ENCODE measurements at places on chromosomes 2 and 18.

- no peak for DNase-seq
These were observed 63.4 kb downstream of the LHCGR start for GRCh38 chr2:48691935-48692691.

DNA sequence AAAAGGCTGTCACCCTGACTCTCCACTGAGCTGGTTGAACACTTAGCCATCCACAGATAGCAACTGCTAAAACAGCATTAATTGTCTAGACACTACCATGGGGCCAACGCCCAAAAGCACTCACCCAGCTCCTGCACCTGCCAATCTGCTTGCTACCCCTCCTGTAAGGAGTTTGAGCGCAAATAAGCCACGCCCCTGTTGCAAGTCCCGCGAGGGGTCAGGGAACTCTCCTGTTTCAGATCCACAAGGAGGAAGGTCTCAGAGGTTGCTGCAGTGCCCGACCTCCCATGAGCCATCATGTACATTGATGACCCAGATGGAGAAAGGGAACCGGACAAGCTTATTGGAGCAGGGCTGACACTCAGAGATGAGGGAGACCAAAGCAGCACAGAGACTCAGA is 106.8 kb downstream of the ZNF516 start:
- DNase-seq, result no peak

DNA sequence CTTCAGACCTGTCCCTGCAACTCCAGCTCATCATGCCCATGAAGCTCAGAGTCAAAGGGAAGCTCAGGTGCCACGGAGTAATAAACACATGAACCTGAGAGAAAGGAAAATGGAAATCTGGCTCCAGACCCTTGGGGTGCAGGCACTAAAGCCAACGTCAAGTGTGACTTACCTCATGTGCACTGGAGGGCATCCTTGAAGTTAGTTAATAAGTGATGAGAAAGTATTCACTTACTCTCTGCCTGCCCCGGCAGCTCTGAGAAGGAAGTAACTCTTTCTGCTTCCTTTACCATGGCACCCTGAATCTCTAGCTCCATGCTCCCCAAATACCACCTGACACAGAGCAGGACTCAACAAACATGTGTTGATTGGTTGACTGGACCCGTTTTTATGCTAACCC is 21.4 kb upstream of the AGAP1 start:
- DNase-seq, result no peak

DNA sequence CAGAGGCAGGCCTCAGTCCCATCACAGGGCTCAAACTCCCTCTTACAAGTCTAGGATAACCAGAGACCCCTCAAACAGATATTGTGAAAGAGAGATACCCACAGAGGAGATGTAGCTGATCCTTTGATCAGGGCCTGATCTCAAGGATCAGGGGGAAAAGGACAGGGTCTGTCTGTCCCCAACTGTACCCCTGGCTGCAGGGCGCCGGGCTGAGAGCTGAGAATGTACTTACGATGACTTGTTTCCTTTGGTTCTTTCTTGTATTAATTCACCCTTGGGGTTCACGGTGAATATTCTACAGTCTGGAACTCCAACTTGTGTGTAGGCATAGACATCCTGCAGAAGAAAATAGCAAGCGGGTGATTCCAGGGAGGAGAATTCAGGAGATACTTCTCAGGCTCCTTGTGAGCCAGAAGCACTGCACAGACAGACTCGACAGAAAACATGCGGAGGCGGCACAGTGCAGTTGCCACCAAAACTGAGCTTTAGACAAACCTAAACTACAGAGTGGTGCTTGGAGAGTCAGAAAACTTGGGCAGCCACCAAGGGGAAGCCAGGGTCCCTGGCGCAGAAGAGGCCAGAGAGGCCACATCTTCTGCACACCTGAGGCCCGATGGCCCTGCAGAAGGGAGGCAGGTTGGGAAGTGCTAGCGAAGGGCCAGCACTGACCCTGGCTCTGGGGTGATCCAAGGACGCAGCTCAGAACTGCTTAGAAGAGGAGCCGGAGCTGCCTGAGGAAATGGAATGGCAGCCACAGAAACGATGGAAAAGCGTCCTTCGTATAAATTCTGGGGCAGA is 73.9 kb downstream of the EMILIN2 start:
- DNase-seq, result no peak

- DNase-seq, result peak; percentile 36
These were observed 3.9 kb downstream of the WIPF1 start for GRCh38 chr2:174593574-174594203.

DNA sequence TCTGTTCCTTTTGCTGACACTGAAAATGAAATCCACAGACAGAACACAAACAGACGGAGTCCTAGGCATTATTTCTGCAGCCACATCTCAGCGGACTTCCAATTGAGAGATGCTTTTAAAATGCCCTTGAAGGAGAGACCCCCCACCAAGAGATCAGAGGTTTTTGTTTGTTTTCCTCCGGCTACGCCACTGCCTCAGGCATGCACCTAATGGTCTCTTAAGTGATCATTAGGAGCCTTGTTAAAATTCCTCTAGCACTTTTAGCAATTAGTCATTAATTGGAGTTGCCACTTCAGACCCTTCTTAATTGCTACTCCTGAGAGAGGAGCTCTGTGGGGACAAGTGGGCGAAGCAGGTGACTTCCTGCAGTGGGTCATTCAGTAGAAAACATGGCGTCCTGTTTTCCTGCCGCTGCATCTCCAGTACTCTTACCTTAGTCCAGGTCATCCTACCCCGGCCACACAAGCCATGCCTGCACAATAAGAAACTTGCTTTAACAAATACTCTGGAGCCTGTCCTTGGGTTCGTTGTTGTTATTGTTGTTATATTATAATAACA is 257.7 kb upstream of the CHAC2 start:
- DNase-seq, result no peak

DNA sequence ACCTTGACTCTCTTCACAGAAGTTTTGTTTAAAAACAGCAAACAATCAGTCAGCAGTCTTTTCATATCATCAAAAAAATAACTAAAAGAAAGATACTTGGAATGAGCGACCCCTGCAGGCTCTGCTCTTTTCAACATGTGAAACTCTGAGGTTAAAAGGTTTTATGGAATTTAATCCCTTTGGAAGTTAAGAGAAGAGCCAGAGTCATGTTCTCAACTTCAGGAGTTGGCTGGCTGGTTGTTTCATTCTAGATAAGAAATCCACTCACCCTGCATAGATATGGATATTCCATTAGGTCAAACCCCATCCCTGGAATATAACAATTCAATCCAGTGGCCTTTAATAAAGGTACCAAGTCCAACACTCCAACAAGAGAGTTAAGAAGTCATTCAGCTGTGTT is 115.6 kb upstream of the RMDN2 start:
- DNase-seq, result no peak

- DNase-seq, result no peak
These were observed 94.4 kb upstream of the ASAP2 start for GRCh38 chr2:9112079-9112721.

All from stimulated activated CD8-positive, alpha-beta memory T cell treated with anti-CD3 and anti-CD28 coated beads, Interleukin-12 subunit alpha, Interleukin-12 subunit beta, amount 100 ng/mL, for 4 hours (primary cell).